ENCODE measurements at places on chromosomes 2 and 18.

GRCh38 chr18:6328621-6329010 is 86.1 kb downstream of the L3MBTL4 start:
- no peak for DNase-seq

GRCh38 chr2:50546790-50547189 is 485.1 kb downstream of the NRXN1 start:
- no peak for DNase-seq

GRCh38 chr2:156653675-156654074 is 217.5 kb downstream of the GPD2 start:
- DNase-seq, result no peak

GRCh38 chr2:71101656-71102055 is 28.4 kb downstream of the MCEE start:
- DNase-seq, result no peak

DNA sequence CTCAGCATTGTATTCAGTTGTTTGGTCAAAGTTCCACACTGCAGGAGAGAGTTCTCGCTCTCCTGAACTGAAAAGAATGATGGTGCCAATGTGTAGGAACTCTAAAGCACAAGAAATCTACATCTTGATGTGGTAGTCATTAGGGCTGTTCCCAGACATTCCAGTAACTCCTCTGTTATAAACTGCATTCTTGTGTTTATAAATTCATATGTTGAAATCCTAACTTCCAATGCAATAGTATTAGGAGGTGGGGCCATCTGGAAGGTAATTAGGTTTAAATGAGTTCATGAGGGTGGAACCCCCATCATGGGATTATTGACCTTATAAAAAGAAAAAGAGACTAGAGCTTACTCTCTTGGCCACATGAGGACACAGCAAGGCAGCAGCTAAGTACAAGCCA is 239.6 kb downstream of the CDH20 start:
- DNase-seq, result no peak

- DNase-seq, result no peak
Measured at GRCh38 chr18:25111377-25112288, 240.3 kb downstream of the ZNF521 start.

- no peak for DNase-seq
Measured at GRCh38 chr18:7049951-7050350, 67.6 kb downstream of the LAMA1 start.

DNA sequence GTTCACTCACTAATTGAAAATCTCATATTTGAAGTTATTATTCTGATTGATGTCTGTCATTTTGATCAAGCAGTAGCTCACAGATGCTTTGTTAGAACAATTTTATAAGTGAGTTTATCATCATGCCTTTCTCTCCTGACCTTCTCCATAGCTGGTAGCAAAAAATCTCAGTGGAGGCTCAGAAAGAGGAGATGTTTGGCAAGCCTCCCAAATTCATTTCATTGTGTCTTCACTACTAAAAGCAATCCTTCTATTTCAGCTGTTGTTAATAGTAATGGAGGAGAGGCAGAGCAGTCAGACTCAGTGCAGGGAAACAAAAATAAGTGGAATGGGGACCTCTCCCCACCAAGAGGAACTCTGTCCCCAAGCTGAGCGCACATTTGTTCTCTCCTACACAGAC is 2127.8 kb upstream of the CELF4 start:
- no peak for DNase-seq

DNA sequence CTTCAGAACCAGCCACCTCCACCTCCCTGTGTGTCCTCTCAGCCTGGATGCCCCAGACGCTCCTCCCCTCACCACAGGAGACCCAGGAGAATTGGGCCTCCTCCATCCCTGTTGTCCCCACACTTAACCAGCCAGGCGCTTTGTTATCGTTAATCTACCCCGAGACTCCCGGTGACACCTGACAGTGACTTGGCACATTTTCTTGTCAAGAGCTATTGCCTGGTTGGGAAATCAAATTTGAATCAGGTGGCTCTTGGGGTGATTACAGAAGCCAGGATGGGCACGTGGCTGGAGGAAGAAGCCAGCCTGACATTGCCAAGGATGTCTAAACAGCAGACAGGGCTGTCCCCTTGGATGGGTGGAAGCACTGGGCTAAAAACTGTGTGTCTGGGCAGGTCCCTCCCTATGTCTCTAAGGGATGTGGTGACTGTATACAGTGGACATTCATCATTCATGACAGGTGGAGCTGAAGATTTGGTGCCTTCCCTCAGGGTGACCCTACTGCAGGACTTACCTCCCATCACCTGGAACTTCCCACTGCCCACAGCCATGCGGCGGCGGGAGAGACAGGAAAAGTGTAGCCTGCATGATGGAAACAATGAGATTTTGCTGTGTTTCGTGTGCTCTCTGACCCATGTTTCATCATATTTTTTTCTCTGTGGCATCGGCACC is 157.2 kb upstream of the CAPN13 start:
- DNase-seq, result no peak

DNA sequence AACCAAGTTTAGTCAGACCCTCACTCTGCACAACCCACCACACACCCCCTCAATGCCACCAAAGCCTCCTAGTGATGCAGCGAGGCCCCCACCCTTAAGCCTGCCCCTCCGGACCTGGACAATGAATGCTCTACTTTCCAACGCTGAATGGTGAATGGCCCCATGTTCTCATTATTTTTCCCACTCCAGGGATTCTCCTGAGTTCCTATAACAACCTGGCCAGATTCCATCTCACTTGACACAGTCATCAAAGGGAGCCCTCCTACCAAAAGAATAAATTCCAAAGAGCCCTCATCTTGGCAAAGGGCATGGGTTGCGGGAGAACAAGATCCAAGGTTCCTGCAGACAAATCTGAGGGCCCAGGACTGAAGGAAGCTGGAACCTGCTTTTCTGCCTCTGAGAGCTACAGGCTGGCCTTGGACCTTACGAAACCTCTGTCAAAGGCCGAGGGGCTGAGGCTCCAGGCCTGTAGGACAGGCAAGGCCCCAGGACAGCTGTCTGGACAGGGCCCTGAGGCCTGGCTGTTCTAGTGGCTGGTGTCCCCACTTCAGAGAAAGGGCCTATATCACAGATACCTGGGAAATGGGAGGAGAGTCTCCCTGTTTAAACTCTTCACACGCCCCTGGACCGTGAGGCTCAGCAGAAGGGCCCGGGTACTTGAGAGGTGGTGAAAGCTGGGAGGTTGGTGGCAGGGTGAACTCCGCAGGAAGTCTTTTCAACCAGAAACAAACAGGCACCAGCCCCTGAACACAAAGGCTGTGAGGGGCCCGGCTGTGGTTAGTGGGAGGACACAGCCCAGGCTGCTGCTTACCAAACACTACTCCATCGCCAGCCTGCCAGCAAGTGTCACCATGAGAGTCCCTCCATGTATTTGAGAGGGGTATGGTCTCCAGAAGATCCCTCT is 27.3 kb downstream of the SFXN5 start:
- DNase-seq, result peak; percentile 59

GRCh38 chr2:13260402-13260801 is 543.7 kb downstream of the TRIB2 start:
- no peak for DNase-seq

GRCh38 chr2:239322416-239323086 is 78.3 kb downstream of the HDAC4 start:
- peak; percentile 66 for DNase-seq

DNA sequence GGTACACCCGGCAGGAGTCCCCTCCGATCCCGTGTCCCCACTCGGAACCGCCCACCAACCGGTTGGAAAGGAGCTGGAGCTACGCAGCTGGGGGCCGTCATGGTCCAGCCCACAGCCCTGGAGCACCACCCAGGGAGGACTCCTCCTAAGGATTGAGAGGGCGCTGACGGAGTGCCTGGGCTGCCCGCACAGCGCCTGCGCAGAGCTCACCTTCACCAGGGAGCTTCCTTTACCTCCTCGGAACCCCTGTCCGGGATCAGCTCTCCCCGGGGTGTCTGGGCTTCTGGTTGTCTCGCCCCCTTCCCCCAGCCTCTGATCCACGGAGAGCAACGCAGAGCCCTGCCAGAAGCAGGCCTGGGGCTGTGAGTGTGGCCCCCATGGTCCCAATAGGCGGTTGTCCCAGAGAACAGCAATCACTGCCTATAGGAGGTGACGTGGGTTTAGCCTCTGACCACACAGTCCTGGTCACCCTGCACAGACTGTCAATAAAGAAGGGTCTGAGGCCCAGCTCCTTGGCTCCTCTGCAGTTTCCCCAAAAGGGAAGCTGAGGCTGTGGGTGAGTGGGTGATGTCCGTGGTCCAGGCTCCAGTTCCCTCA is 14.6 kb downstream of the ALPG start:
- no peak for DNase-seq

DNA sequence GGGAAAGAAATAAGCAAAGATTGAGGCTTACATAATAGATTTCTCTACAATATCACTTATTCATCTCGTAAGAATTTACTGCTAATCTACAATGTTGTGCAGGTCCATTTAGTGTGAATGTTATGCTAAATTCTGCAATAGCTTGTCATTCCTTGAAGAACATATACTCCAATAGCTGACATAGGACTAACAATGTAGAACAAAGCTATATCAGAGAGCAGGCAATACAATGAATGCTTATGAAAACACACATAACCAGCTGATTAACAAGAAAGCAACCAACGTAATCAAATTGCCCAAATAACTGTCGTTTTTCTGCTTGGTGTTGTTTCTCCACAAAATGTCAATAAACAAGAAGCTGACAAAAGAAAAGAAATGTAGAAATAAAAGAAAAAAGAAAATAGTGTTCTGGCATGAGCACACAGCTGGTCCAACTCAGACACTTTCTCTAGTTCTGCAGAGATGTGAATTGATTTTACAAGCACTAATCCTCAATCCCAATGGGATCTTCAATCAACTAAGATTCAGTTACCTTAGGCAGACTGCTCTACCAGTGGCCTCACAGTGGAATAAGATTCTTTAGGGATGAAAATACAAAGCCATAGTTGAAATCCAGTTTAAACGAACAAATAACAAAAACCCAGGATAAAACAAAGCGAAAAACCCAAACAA is 1024.7 kb upstream of the PIK3C3 start:
- no peak for DNase-seq

- DNase-seq, result no peak
Measured at GRCh38 chr2:81542119-81542518, 1237.6 kb upstream of the LRRTM1 start.

DNA sequence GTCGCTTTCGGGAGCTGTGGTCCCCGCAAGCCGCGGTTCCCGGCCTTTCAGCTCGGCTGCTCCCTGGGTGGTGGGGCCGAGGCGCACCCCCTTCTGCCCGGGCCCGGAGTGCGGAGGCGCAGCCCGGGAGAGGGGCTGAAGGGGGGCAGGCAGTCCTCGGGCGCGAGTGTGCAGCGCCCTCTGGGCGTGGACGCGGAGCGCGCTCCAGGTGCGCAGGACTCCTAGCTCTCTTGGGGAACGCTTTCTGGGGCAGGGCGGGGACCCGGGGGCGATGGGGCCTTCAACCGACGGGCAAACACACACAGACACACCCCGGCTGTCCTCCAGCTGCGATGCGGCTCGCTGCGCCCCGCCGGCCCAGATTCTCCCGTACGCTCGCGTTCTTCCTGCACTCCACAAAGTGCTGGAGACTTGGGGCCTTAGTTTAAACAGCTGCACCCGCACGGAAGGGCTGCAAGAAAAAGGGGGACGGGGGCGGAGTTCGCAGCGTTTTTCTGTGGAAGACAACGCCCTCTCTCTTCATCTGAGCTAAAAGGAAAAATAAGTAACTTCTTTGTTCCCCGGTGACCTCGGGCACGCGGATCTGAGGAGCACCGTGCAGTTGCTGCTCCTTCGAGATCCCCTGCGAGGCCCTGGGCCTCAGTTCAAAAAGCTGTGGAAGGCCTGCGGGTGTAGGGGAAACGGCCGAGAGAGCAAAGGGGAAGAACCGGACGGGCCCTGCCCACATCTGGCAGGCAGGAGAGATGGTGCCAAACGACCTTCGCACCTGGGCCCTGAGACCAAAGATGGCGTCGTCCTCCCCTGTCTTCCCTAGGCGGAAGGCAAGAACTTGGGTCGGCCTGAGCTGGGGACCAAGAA is 593 bp upstream of the SDC1 start:
- DNase-seq, result no peak

- DNase-seq, result no peak
Measured at GRCh38 chr18:45518311-45519155, 96.7 kb upstream of the SLC14A2 start.

GRCh38 chr2:73999881-74000597 is 15.3 kb downstream of the TET3 start:
- no peak for DNase-seq

- no peak for DNase-seq
Measured at GRCh38 chr2:229370509-229370908, 99.4 kb upstream of the PID1 start.

GRCh38 chr18:37668971-37669747 is 103.6 kb upstream of the CELF4 start:
- DNase-seq, result no peak

GRCh38 chr2:234983011-234983726 is 31.4 kb downstream of the SH3BP4 start:
- DNase-seq, result no peak

DNA sequence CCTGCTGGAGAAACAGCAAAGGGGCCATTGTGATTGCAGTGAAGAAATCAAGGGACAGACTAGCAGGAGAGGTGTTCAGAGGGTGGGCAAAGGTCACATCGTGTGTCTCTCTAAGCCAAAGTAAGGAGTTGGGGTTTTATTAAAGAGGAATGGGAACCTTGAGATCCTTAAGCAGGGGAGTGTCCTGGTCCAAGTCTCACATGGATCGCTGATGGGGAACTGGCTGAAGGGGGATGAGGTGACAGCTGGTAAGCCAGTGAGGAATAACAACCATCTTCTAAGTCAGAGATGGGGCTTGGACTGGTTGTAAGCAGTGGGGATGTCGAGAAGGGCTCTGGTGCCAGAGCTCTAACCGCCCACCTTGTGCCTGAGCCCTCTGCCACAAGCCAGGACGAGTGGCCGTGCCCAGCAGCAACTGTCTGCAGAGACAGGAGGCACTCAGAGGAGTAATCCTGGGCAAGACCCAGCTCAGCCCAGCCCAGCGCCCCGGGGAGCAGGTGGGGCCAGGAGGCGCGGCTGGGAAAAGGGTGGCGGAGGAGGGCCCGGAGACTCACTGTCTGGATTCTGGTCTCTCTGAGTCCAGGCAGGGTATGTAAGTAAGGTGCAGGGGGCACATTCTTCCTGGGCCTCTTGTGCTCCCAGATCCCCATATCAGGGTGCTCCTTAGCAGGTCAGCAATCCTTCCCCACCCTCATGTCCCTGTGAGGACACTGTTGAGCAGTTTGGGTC is 13.7 kb downstream of the WNT10A start:
- peak; percentile 53 for DNase-seq

DNA sequence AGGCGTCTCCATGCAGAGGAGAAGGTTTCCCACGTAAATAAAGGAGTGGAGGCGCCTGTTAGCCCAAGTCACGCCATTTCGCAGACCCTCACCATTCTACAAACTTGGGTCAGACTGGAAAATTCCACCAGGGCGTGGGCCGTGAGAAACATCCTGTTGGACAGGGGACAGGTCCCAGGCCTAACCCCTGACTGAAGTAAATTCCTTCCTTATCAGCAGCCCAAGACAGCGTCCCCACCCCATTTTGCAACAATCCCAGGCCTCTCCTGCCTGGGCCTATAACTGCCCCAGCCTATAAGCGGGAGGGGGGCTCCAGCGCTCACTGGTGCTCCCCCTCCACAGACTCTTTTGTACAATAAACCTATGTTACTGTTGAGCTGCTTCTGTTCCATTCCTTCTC is 57.3 kb upstream of the CBLN2 start:
- no peak for DNase-seq

Data from coronary artery (tissue), 2 donors.